ENCODE measurements at places on chromosomes 7 and 10.

DNA sequence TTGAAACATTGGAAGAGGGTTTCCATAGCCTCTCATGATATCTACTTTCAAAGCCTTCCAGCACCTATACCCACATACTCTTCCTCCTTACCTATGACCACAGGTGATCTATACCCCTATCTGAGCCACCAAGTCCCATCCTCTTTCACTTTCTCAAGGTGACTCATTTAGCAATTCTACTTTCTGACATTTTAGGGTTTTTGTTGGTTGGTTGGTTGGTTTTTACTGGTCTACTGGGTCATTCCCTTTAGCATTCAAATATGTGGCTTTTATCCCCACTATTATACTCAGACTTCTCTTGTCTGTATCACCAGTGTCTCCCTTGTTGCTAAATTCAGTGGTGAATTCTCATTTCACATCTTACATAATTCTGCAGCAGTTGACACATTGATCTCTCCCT is 130.4 kb upstream of the STEAP4 start:
- DNase-seq: no peak

GRCh38 chr10:24430591-24430990 is 221.7 kb downstream of the KIAA1217 start:
- DNase-seq: no peak

GRCh38 chr10:27446091-27446918 is 57.8 kb upstream of the RAB18 start:
- DNase-seq: no peak

DNA sequence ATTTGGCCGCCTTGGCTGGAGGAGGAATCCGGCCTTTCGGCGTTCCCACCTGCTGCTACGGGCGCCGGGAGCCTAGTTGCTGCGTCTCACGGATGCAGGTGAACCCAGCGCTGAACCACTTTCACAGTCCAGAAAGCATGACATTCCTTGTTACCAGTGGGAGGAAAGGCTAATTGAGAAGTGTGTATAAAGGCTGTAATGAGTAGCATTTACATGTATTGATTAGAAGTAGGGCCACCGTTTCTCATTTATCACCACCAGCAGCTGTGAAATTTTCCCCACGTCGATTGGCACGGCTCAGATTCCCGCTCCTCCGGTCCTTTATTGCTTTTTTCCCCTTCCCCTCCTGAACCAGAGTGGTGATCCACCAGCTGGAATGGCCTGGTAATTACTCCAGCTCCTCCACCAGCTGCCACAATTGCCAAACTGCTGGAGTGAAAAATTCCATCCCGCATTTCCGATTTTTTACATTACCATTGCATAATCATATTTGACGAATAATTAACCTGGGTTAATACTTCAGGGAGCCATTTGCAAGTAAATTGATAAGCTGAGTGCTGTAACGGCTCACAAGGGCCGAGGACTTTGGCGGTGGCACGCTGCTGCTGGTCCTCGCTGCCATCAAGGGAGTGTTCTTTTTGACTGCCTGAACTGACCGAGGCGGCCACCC is 153.3 kb downstream of the POU6F2 start:
- DNase-seq: no peak

GRCh38 chr10:9800571-9800970 is 1217.1 kb upstream of the CELF2 start:
- no peak for DNase-seq

- no peak for DNase-seq
These were observed 98.5 kb downstream of the HIP1 start for GRCh38 chr7:75640201-75640600.

GRCh38 chr10:21100871-21101514 is 203.9 kb upstream of the NEBL start:
- DNase-seq: no peak

DNA sequence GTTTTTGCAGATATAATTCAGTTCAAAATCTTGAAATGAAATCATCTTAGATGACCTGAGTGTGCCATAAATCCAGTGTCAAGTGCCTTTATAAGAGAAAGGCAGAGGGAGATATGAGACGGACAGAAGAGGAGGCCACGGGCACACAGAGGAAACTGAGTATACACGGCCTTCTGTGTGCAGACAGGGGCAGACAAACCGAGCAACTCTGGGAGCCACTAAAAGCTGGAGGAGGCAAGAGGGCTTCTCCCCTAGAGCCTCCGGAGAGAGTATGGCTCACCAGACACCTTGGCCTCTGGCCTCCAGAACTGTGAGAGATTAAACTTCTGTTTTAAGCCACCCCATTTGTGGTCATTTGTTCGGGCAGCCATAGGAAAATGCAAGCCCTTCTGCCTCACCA is 12.6 kb downstream of the TSPAN15 start:
- DNase-seq: no peak

GRCh38 chr7:13327669-13328068 is 640.2 kb downstream of the ARL4A start:
- no peak for DNase-seq

GRCh38 chr10:70672165-70673042 is at the start of gene ADAMTS14:
ADAMTS14 (plus strand) TSS chr10:70672506; CDS start chr10:70672803, 297 bp downstream.
- DNase-seq: no peak

- DNase-seq: no peak
These were observed 5.8 kb downstream of the MINDY4 start for GRCh38 chr7:30776971-30777370.

- DNase-seq: no peak
These were observed 59.2 kb downstream of the CDK13 start for GRCh38 chr7:40009301-40009700.

GRCh38 chr10:84202349-84202748 is 8.0 kb downstream of the CDHR1 start:
- DNase-seq: no peak

DNA sequence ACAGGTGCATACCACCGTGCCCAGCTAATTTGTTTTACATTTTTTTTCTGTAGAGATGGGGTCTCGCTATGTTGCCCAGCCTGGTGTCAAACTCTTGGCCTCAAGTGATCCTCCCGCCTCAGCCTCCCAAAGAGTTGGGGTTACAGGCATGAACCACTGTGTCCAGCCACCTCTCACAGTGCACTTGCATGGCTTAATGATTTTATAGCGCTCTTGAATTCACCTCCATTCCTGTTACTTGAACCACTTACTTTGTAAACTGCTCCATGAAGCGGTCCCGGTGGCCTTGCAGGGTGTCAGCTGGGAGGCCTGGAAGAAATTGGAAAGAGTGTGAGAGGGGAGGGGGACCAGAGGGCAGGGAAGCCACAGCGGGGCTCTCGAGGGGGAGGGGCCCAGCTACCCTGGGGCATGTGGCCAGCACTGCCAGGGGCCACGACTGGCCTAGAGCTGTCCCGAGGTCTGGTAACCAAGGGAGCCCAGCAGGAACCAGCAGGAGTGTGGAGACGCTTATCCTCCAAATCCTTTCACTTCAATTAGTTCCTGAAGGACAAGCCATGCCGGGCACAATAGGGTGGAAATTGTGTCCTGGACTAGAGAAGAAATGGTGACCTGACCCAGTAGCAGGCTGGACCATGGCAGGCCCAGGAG is 76.0 kb downstream of the SPDYE5 start:
- DNase-seq: no peak

GRCh38 chr10:29610876-29611647 is 23.7 kb downstream of the SVIL start:
- DNase-seq: no peak

GRCh38 chr10:132068431-132069121 is 2.8 kb downstream of the JAKMIP3 start:
- no peak for DNase-seq

DNA sequence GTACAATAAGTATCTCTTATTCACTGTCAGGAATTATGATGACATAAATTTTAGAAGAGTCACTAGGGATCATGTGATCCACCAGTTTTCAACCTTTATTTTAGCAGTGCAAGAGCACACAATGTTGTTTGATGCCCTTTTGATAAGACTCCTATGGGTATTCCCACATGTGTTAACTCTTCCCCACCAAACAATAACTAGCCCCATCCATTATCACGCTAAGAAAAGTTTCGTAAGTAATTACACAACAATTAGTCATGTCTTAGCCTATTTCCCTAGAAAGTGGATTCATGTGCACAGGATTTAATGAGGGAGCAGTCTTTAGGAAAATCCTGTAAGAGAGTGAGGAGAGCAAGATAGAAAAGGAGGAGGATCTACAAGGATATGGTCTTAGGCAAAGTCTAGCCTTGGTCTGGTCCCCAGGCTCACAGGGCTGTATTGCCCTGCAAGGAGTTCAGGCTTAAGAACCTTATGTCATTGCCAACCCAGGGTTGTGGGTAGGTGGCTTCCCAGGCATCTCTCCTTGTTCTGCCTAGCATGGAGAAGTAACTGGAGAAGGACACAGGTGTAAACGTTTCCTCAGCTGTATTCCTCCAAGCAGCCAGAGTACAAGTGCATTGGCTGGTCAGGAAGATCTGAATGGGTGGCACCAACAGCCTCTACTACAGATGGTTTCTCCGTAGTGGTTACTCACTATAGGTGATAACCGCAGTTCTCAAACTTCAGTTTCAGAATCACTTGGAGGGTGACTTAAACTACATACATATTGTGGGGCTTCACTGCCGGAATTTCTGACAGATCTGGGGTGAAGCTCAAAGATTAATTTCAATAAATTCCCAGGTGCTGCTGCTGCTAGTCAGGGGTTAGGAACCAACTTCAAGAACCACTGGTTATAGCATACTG is 574.5 kb downstream of the SUGCT start:
- no peak for DNase-seq

GRCh38 chr10:50582766-50583762 is 40.7 kb downstream of the SGMS1 start:
- no peak for DNase-seq

DNA sequence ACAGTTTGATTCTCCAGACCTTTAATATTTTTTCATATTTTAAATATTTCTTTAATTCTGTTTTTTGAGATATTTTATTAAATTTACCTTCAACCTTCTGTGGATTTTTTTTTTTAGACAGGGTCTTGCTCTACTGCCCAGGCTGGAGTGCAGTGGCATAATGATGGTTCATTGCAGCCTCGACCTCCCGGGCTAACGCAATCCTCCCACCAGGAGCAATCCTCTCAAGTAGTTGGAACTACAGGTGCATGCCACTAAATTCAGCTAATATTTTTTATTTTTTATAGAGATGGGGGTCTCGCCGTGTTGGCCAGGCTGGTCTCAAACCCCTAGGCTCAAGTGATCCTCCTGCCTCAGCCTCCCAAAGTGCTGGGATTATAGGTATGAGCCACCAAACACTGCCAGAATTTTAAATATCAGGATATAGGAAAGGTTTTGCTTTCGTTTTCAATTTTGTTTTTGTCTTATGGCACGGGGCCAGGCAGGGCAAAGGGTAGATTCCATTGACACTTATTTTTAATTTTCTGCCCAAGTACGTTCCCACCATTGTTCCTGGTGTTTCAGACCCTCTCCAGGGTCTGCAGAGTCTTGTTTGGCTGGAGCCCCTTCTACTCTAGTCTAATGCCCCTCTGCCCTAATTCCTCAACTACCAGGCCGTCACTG is 1.2 kb downstream of the TACC2 start:
- no peak for DNase-seq

DNA sequence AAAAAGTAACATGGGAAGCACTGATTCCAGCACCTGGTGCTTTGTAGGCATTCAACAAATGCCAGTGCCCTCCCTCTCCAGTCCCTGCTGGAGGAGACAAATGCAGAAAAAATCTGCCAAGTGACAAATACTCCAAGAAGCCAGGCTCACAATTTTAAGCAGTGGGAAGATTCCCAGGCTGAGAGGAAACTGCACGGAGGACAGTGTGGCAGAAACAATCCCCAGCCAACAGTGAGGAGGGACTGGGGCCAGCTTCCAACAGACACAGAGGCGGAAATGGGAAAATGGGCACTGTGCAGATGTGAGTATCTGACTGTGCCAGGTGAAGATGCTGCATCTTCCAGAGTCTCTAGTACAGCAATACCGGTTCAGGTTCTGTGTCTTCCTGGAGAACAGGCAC is 106.3 kb downstream of the SLIT1 start:
- no peak for DNase-seq

GRCh38 chr7:22849172-22849571 is 26.5 kb upstream of the TOMM7 start:
- no peak for DNase-seq

- no peak for DNase-seq
These were observed 399.2 kb upstream of the AUTS2 start for GRCh38 chr7:69199041-69199440.

DNA sequence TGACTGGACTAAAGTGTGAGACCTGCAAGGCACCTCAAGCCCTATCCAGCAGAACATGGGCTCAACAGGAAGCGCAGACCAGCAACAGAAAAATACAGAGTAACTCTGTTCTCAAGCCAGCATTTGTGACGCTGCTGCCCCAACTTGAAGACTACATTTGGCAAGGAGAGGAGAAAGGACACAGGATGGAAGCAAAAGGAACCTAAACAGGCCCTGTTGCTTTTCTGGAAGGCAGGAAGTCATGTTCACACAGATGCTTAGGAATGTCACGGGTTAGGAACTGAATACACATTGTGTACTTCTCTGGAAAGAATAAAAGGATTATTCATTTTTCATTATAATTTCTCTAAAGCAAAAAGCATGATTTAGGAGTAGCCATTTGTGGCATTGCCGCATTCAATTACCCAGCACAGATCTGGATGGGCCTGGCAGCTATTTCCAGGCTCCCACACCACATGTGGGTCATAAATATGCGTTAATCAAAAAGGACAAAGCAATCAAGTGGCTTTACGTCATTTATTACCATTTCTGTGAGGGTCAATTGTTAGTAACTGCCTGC is 19.8 kb upstream of the TOMM7 start:
- DNase-seq: no peak

DNA sequence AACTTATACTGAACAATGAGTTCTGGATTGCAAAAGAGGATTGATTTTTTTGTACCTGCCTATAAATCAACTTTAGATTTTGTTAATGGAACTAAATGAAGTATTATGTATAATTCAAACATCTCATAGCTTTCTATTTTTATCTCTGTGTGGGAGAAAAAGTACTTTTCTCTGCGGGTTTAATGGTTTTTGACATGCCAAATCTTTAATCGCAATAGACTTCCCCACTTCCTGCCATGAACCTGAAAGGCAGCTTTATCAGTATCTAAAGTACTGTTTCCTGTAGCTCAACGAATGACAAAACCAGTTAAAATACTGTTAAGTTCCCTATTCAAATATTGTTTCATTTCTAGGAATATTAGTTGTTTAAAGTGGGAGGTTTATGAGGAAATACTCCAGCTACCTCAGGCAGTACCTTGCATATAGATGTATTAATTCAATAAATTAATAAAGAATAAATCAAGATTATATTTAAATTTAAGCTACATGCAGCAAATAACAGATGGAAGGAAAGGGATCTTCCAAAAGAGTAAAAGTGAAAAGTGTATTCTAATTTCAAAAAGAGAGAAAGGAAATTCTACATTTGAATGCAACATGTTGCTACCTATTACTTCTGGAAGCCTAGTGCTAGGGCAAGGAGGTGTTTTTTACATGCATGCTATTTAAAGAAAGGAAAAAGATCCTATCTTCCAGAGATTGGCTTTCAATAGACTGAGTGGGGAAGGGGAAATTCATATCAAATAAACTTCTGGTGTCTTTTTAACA is 75.9 kb downstream of the SVOPL start:
- no peak for DNase-seq

GRCh38 chr7:102914585-102914984 is 1.8 kb downstream of the LRRC17 start:
- DNase-seq: no peak

DNA sequence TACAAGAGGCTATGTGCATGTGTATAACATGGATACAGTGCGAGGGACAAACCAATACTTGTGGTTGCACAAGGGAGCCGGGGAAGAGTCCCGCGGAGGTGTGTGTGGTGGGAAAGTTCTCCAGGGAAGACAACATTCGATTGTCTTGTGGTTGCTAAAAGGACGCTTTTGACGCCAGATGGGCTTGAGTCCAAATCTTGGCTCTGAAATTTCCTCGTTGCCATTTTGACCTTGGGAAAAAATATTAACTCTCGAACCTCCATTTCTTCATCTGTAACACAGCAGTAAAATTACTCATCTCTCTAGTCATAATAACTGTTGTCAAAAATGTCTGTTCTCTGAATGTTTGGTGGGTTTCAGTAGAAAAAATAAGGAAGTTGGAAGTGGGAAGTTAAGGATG is 16.5 kb downstream of the PLXDC2 start:
- no peak for DNase-seq

Measured in activated CD4-positive, alpha-beta T cell treated with anti-CD3 and anti-CD28 coated beads for 4 hours (primary cell).